Endothelial cell (in vitro differentiated cells): ENCODE measurements at places on chromosomes 5 and 9.

DNA sequence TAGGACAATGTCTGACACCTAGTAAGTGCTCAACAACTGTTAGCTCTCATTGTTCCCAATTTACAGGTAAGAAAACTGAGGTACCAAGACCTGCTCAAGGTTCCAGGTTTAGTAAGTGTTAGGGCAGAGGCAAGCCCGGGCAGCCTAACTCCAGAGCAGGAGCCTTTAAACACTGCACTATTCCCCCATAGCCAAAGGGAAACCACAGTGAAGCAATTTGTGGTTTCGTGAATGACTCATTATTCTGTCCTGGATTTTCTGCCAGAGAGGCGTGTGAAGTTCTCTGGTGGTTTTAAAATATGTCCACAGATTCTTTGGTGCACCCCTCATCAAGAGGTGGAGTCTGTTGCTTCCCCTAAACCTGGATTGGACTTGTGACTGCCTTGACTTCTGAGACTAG lies 1.0 kb upstream of the MCC start:
- no peak for DNase-seq

DNA sequence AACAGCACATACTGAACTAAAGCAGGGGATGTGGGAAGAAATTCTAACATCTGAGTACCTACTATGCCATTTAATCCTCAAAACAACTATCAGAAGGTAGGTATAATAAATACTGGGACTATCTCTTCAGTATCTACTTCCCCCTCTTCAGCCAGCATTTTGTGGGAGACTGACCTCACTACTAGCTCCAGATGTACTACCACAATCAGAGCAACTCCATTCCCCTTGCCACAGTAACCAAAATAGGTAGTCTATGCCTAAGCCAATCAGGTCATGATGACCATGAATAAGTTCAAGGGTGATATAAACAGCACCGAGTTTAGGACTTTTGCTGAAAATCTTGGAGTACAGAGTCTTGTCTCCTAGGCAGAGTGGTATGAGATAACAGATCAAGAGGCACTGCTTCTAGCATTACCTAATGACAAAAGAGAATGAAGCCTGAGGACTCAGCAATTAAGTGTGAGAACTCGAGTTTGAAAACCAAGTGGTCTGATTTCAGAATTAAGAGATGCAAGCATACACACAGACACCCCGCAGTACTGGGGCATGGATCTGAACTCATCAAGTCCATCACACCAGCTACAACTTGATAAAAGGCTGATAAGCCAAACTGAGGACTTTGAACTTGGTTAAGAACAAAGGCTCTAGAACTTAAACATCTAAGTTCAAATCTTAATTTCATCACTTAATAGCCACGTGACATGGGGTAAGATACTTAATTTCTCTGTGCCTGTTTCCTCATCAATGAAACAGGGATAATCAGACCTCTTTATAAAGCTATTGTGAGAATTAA lies 9.7 kb downstream of the FNIP1 start:
- no peak for DNase-seq

DNA sequence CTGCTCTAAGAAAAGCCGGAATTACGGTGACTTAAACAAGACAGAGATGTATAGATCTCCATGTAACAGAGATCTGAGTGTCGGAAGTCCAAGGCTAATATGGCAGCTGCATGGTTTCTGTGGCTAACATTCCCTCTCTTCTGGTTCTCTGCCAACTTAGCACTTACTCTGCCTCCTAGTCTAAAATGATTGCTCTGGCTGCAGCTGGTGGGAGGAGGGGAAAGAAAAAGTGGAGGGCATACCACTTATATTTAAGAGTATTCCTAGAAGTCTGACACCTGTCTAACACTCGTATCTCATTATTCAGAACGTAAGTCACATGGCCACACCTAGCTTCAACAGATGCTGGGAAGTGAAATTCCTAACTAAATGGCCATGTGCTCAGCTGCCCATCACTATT lies 551.5 kb upstream of the TLE4 start:
- DNase-seq = no peak

- no peak for DNase-seq
Measured at GRCh38 chr9:132837501-132838286, 40.4 kb downstream of the AK8 start.

DNA sequence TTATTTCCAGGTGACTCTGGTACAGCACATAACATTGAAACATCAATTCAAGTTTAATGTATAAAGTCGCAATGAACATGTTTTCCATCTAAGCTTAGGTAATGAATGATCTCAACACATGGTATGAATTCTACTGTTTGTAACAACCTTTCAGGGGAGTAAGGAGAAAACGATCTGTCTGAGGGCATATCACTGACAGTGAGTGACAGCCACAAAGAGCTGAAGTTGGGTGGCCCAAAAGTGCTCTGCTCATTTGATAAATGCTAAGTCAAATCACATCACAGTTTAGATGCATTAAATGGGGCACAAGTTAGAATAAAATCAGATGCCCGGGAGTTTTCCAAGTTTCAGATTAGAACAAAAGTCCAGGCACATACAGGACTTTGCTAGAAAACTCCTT lies 1.2 kb downstream of the FANCC start:
- DNase-seq = no peak

DNA sequence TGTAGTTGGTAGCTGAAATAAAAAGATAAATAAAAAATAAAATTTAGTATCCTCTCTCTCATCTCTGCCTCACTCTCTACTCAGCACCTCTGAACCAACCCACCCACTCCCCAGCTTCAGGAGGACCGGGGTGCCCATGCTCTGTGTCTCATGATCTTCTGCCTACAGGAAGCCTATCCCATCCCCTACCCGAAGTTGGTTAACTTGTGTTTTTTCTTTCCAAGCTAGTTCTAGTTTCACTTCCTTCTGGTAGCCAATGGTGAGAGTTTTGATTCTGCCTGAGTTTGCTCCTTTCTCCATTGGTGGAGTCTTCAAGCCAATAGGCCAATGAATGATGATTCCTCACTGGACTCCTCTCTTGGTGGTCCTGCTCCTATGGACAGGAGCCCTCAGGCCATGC lies 32.1 kb downstream of the SNX24 start:
- no peak for DNase-seq

- no peak for DNase-seq
Measured at GRCh38 chr5:116371935-116372334, 202.7 kb downstream of the SEMA6A start.

GRCh38 chr5:6162175-6162574 lies 216.2 kb downstream of the MED10 start:
- no peak for DNase-seq

GRCh38 chr9:91037511-91038482 lies 236.2 kb downstream of the SYK start:
- no peak for DNase-seq

DNA sequence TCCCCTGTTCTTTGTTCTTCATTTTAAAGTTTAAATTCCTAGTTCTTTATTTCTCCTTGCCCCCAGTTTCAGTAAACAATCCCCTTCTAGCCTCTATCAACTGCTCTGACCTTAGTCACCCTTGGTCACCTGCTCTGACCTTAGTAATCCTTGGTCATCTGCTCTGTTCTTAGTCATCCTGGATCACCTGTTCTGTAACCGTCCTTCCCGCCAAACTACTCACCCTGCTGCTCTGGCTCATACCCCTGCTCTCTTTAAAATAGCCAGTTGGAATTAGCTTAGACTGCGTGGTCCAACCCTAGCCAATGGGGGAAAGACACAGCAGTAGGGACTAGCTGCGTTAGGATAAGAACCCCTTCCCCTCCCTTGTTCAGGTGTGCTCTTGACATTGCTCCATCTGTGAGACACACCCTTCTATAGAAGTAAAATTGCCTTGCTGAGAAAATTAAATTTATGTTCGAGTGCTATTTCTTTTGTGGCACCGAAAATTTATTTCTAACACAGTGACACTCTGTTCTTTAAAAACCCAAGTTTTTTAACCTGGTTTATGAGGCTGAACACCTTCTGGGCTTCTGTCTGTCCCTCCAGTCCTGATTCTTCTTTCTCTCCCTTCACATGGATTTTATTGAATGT lies 3.8 kb downstream of the PRRC1 start:
- DNase-seq = no peak

DNA sequence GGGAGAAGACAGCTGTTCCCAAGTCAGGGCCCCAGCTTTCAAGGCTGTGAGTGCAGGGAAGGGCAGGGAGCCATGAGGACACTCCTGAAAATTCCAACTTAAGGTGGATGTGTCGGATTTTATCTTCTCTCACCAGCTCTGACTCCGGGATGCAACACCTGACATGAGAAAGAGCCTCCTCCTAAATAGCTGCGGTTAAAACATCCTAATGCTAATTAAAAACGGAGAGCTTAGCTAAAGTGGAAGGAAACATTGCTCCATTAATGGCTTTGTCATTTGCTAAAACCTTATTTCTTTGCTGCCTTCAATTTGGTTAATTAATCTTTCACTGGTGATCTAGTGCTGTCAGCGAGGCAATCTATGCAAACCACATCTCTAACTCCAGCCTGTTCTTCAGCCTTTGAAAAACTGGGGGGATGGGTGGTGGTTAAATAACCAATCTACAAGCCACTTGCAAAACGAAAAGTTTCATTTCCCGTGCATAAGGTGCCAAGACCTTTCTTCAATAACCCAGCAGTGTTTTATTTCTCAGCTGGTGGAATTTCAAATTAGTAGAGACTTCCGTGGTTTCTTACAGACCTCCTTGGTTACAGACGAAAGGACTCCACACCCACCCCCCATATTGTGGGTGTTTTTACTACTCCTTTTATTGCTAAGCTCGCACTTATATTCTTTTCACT lies 379.6 kb downstream of the MLLT3 start:
- no peak for DNase-seq

DNA sequence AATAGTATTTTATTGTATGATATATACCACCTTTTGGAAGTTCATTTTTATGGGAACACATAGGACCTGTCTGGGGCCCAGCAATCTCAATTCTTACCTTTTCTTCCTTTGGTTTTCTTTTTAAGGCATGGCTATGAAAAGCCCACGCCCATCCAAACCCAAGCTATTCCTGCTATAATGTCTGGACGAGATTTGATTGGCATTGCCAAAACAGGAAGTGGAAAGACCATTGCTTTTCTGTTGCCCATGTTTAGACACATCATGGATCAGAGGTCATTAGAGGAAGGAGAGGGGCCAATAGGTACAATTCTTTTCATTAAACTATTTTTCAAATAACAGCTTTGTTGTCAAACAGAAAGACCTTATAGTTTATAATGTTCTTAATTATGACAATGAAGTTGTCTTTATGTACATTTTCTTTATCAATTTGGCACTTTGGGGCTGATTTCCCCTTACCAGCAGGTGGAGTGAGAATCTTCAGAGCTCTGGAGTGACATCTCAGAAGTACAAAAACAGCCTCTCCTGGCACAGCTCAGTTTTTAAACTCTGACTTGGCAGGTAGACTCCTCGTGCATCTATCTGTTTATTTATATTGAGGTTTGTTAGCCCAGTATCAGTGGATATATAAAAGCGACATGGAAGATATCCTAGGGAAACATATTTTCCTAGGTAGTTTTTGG lies 25.8 kb downstream of the DDX46 start:
- no peak for DNase-seq

GRCh38 chr9:69655065-69655464 lies 17.1 kb downstream of the APBA1 start:
- DNase-seq = no peak
